Endothelial cell of umbilical vein (primary cell): ENCODE measurements at places on chromosomes 7 and 10. TPM values are rescaled to one million over a fixed set of nuclear protein-coding genes. Genes with fewer than 3 reads are reported as not detected.
A peak's percentile ranks its signal among the peaks of the same experiment; 100 is the strongest.

DNA sequence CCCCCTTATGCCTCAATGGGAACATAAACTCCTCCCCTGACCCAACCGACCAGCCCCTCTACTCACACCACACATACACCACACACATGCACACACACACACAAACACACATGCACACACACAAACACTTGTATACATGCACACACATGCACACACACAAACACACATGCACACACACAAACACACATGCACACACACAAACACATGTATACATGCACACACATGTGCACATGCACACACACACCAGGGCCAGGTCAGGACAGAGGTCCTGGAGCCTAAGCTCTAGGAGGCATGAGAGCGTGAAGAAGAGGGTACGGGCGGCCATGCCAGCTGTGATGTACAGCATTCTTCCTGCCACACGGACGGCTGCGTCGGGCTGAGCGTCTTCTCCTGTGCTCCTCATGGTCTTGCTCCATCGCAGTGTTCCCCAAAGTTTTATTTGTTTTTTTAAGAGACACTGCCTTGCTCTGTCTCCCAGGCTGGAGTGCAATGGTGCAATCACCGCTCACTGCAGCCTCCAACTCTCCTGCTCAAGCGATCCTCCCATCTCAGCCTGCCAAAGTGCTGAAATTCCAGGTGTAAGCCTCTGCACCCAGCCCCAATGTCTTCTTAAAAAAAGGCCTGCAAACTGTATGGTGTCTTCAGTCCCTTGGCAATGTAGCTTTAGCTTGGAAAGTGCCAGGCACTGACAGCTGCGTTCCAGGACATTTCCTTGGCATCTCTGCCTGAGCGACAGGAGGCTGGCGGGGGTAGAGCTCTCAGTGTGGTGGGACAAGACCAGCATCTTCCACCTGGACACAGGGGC is 38.8 kb upstream of the INPP5A start:
- no peaks in the 10 kb centered on the region for H3K4me1 ChIP-seq
- no peak overlapping the region for H3K27ac ChIP-seq
- H3K36me3 ChIP-seq: no peaks in the 10 kb centered on the region
- DNase-seq: no peak
- peaks cover 2% of the 10 kb centered on the region for H3K27me3 ChIP-seq

DNA sequence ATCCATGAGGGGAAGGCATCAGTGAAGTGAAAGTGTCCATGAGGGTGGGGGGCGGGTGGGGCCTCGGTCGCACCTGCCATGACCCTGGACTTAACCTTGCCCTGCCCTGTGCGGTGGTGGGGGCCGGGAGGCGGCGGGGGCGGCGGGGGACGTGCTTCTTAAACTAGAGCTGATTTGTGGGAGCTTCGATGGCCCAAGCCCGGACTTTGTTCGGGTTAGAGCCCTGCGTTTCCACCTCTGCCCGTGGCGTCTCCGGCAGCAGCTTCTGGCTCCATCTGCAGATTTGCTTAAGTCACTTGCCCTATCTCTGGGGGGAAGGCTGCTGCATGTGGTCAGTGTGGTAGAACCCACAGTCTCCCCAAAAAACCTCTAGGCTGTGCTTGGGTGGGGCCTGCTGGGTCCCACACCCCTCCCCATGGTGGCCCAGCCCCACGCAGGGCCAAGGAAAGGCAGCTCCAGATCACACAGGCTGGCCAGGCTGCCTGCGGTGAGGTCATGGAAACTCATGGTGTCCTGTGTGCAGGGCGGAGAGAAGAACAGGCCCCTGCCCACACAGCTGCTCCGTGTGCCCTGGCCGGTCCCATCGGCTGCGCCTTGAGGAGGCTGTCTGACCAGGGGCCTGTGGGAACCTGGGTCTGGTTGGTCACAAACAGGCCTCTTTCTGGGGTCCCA is 93.2 kb downstream of the INPP5A start:
- peaks cover 12% of the 10 kb centered on the region for H3K4me1 ChIP-seq
- no peaks in the 10 kb centered on the region for H3K27me3 ChIP-seq
- H3K4me3 ChIP-seq: no peak overlapping the region

DNA sequence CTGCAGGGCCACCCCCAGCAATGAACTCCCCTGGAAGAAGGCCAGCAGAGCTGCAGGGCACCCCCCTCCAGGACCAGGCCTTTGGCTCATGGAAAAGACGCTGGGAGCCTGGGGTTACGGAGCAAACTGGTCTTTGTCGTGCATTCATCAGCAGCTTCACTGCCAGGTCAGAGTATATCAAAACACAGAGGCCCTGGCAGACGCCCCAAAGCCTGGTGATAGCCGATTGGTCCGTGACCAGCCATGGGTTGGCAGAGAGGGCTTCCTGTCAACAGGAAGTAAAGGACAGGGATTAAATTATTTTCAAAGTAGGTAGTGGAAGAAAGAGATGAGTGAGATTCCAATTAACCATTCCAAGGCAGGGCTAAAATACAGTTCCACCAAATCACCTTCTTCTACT is 9.0 kb downstream of the PRKAG2 start:
- H3K27me3 ChIP-seq: no peaks in the 10 kb centered on the region
- H3K36me3 ChIP-seq: no peaks in the 10 kb centered on the region
- H3K27ac ChIP-seq: no peak overlapping the region
- peak; percentile 16 for DNase-seq

DNA sequence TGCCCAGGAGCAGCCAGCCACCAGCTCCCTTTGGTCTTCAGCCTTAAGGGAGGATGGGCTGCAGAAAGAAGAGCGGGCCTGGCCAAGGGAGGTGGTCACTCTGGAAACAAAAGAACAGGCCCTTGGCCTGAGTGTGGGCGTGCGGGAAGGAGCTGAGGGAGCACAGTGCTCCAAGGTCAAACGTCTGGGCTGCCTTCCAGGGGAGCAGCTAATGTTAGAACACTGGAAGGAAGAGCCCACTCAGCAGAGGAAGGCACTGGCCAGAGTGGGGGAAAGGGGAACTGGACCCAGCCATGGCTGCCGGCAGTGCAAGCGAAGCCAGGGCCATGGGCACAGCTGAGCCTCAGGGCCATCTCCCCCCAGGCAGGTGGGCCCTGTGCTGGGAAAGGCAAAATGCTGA is 42.7 kb downstream of the FAM53B start:
- H3K27ac ChIP-seq: peak overlapping the region; percentile 46
- H3K36me3 ChIP-seq: peaks cover 3% of the 10 kb centered on the region
- no peak overlapping the region for H3K4me3 ChIP-seq
- H3K27me3 ChIP-seq: no peaks in the 10 kb centered on the region

AKR1C8 gene
- total RNA-seq: not detected in 2 replicates

NHLRC2 gene
- 28.2 and 34.5 TPM in 2 replicates for total RNA-seq
